Epithelial cell of proximal tubule (primary cell): ENCODE measurements at places on chromosomes 13 and 19.

DNA sequence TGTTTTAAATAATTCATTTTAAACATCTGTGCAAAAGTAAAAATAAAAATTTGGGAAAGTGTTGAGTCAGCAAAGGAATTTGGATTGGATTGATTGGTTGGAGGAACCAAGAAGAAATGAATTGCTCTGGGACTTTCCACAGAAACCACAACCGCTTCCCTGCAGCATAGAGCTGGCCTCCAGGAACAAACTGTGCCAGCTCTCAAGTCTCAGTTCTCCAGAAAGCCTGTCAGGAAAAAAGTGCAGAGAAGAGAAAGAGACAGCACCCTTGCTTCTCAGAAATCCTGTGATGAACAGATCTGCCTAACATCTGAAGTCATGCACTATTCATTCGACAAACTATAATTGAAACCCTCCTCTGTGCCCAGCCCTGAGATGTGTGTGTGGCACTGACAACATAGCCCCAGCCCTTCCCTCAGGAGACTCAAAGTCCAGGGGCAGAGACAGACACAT lies 14.8 kb downstream of the LYPD3 start:
- DNase-seq = no peak

GRCh38 chr13:48156466-48156865 lies 61.6 kb upstream of the MED4 start:
- DNase-seq = no peak

- no peak for DNase-seq
Measured at GRCh38 chr13:114081761-114082681, 50.4 kb downstream of the RASA3 start.

DNA sequence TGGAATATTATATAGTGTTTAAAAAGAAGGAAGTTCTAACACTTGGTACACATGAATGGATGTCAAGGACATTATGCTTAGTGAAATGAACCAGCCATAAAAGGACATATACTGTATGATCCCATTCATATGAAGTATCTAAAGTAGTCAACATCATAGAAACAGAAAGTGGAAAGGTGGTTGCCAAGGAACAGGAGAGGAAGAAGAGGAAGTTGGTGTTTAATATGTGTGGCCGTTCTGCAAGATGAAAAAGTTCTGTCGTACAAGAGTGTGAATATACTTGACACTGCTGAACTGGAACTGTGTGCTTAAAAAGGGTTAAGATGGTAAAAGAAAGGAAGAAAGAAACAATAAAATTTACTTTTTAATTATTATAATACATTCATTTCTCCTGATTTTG lies 33.1 kb upstream of the C1QTNF9 start:
- no peak for DNase-seq

DNA sequence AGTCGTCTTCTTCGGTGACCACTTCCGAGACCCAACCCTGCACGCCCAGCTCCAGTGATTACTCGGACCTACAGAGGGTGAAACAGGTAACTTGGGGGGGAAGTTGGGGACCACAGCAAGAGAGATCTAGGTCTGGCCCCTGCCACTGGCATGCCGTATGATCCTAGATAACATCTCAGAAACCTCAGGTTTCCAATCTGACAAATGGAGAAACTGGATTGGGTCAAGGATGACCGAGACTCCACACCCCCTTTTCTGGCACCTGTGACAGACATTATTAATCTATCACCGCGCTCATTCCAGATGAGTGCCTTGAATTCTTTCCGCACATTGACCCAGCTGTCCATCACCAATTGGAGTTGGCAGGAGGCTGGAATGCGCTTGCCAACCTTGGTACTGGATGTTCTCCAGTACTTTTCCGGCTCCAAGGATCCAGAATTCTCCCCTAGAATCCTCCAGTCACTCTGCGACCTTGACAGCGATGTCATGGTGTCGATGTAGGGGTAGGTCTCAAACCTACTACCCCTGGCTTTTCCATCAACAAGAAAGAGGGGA lies 17.4 kb downstream of the VASP start:
- no peak for DNase-seq

- peak; percentile 91 for DNase-seq
Measured at GRCh38 chr19:17336872-17337674, at the start of gene GTPBP3. Gene GTPBP3, plus strand, starts transcription at chr19:17337553. Its CDS starts 59 bp downstream, at chr19:17337612.

- DNase-seq = no peak
Measured at GRCh38 chr19:2213799-2214198, 22.3 kb downstream of the PLEKHJ1 start.

DNA sequence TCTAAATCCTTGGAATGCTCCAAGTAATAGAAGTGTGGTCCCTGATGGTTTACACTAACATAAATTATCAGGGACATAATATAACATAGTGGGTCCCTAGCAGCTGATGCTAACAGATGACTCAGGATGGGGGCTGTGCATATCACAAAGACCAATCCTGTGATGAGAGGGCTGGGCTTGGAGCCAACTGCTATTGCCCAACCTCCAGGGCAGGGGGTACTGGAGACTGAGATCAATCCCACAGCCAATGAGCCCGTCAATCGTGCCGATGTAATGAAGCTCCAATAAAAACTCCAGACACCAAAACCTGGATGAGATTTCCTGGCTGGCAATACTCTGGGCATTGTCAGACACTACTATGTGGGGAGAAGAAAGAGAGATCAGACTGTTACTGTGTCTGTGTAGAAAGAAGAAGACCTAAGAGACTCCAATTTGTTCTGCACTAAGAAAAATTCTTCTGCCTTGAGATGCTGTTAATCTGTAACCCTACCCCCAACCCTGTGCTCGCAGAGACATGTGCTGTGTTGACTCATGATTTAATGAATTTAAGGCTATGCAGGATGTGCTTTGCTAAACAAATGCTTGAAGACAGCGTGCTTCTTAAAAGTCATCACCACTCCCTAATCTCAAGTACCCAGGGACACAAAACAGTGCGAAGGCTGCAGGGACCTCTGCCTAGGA lies 33.4 kb downstream of the ABCC4 start:
- DNase-seq = peak; percentile 94

- DNase-seq = no peak
Measured at GRCh38 chr19:16066611-16067104, 9.6 kb upstream of the TPM4 start.

- DNase-seq = no peak
Measured at GRCh38 chr13:48448285-48448958, 35.5 kb upstream of the LPAR6 start.
